ENCODE measurements at places on chromosomes 5 and 9. TPM values are rescaled to one million over a fixed set of nuclear protein-coding genes. Genes with fewer than 3 reads are reported as not detected.

DNA sequence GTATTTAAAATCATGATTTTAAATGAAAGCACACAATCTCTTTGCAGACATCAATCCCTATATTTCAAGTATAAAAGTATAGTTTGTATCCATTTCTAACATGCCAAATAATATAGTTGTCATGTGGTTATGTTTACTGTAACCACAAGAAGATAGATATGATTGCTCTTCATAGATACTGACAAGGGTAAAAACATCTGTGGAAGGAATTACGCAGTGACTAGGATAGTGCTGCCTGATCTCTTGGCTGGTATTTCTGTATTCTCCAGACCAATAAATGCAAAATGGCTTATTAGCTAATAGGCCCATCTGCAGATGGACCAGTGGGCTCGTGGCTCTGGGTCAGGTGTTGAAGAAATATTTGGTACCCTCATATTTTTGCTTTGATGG is 34.9 kb upstream of the FBN2 start:
- DNase-seq = no peak

The SLC6A19 gene
- not detected for polyA plus RNA-seq

DNA sequence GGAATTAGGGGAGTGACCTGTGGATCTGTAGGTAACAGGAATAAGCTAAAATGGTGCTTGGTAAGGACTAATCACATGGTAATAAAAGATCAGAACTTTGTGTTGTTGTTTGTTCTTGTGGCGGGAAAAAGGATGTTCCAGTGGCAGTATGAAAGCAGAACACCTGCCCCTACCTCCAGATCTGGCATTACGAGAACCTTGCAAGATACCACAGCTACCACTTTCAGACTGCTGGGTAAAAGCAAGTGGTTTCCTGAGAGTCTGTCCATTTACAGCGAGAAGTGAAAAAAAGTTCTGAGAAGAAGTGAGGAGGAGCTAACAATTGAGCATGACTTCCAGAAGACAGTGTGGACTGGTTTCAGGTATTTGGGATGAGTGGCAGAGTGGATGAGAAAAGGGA is 252.5 kb downstream of the TLE4 start:
- DNase-seq = no peak

GRCh38 chr5:58183078-58183785 is 276.7 kb downstream of the PLK2 start:
- no peak for DNase-seq

GRCh38 chr9:136564379-136564988 is 18.6 kb upstream of the NOTCH1 start:
- DNase-seq = peak; percentile 93

The IL9 gene
- not detected for polyA plus RNA-seq

DNA sequence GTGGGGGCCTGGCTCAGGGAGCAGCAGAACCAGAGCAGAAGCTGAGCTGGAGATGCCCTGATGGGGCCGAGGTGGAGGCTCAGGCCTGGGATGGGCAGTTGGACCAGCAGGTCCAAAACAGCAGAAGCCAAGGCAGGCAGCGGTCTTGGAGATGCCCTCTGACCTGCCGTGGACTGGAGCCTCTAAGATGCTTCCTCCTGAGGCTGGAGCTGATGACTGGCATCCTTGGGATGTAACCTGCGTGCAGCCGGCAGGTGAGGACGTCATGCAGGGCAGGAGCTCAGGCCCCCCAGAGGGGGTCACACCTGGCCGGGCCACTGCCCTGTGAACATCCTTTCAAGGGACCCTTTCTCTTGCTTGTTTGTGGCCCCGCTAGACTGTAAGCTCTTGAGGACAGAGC is 162.0 kb downstream of the RGS3 start:
- no peak for DNase-seq

GRCh38 chr5:179530069-179530998 is 20.0 kb upstream of the RUFY1 start:
- peak; percentile 89 for DNase-seq

DNA sequence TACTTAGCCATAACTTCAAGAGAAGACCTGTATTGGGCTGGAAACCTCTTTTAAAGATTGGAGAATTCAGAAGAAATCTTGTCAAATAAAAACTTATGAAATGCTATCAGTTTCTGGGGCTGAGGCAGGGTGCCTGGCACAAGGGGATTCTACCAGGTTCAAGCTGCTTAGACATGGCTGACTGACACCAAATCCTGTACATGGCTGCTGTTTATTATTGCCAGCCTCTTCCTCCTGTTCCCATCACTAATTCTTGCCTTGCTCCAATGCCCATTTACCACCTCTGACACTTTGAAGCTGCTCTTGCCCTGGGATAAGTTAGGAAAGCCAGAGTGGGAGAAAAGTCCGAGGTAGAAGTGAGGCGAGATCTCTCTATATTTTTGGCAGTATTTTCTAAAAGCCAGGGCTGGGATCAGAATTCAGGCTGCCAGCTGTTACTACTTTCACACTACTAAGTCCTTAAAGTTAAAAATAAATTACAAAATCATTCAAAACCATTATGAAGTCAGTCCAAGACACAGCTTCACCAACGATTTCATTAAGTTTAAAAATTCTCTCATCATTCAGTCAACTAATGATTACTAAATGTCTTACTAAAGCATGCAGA is 66.3 kb upstream of the TNFAIP8 start:
- no peak for DNase-seq

DNA sequence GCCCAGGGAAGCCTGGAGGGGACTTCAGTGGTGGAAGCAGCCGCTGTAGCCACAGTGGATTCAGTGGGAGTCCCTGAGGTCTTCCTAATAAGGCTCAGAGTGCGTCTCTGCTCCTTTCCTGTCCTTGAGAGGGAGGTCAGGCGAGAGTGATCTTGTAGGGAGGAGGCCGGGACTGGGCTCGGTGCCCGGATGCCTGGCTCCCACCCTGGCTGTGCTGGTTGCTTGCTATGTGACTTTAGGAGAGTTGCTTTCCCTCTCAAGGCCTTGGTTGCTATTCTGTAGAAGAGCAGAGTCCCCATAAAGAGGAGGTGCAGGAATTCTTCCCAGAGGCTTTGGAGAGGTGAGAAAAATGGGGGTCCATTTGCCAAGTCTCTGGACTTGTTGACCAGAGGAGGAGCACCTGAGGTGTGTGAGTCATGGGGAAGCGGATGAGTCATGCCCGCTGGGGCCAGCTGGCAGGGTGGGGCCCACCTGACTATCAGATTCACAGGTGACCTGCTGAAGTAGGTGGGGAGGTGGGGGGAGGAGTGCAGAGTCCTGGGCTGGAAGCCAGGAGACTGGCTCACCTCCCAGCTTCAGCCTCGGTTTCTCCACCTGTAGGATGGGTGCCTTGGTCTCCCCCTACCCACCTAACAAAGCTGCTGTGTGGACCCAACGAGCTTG is 13.8 kb downstream of the GSN start:
- peak; percentile 97 for DNase-seq

- DNase-seq = peak; percentile 10
These were observed 52.8 kb downstream of the VAV2 start for GRCh38 chr9:133939171-133939785.

GRCh38 chr9:137632230-137633161 is 13.7 kb downstream of the EHMT1 start:
- no peak for DNase-seq

The PHF24 gene
- polyA plus RNA-seq = 0.07 TPM

DNA sequence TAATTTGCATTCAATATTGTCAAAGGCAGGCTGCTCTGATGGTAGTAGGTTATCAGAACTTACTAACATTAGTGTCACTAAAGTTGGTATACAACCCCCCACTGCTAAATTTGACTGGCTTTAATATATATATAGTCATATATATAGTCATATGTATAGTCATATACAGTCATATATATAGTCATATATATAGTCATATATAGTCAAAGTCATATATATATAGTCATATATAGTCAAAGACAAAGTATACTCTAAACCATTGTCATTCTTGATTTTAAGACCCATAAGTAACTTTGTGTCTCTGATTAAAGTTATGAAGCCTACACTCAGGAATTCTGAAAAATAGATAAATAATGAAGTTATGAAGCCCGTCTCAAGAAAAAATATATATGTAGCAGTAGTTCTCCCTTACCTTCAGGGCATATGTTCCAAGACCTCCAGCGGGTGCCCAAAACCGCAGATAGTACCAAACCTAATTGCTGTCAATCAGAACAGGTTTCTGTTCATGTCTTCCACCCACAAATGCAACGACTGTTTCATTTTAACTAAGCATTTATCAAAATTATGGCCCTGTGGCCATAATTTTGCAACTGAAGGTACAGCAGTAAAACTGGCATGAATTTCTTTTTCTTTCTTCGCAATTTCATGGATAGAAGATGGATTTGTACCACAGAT is 40.1 kb downstream of the TRPM6 start:
- no peak for DNase-seq

DNA sequence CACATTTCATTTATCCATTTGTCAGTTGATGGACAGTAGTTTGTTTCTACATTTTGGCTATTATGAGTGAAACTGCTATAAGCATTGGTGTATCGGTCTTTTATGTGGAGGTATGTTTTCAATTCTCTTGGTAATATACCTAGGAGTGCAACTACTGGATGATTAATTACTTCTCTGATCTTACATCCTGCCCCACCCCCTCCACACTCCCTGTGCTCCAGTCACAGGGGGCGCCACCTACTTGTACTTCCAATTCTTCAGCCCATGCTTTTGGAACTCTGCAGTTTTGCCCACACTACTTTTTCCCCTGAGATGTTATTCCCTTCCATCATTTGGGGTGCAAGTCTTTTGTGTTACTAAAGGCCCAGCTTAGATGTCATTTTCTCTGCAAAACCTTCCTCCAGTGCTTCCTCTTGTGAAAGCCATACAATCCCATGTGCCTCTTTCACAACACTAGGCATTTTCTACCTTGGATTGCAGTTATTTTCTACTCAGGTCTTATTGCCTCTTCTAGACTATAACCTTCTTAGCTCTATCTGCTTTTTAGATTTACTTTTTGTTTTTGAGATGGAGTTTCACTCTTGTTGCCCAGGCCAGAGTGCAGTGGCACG is 42.1 kb downstream of the SEC61B start:
- no peak for DNase-seq

DNA sequence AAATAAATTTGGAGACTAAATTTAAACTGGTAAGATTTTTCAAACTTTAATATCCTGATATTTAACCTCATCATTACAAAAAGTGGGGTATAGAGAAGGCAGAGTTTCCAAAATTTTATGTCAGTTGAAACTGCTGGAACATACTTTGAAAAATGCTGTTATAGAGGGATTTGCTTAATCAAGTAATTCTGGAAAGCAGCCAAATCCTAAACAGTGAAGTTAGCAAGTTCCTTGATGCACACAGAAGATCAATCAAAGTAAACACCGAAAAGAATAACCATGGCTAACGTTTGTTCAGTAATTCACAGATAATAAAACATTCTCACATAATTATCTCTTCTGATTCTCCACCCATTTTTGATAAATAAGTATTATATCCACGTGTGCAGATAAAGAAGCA is 8.1 kb upstream of the PRR16 start:
- no peak for DNase-seq
